ENCODE measurements at places on chromosomes 1 and 21.

- no peak overlapping the region for H3K4me3 ChIP-seq
- H3K27ac ChIP-seq, result no peak overlapping the region
- DNase-seq, result no peak
- no peaks in the 10 kb centered on the region for H3K27me3 ChIP-seq
- no peaks in the 10 kb centered on the region for H3K4me1 ChIP-seq
Measured at GRCh38 chr1:109846162-109846561, 64.5 kb upstream of the CSF1 start.

DNA sequence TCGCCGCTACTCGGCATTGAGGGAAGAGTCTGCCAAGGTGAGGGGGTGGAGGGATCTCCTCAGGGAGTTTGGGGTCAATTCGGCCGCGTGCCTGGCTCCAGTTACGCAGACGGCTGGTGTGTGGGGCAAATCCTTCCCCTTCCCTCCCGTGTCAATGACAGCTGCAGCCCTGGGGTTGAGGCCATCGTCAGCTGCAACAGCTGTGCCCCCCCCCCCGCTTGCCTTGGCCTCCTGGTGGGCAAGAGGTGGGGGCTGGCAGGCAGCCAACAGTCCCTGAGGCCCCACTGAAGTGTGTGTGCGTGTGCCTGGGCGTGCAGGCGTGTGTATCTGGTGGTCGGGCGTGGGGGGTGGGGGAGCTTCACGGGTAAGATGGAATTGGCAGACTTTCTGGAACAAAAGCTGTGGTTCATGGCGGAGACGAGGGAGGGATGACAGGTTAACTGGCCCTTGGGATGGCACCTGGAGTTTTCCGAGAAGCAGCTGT is 25.6 kb downstream of the PPFIA4 start:
- H3K36me3 ChIP-seq, result no peaks in the 10 kb centered on the region
- no peaks in the 10 kb centered on the region for H3K4me1 ChIP-seq
- no peak overlapping the region for H3K4me3 ChIP-seq
- DNase-seq, result no peak
- H3K27me3 ChIP-seq, result peaks cover 52% of the 10 kb centered on the region
- no peak overlapping the region for H3K27ac ChIP-seq

DNA sequence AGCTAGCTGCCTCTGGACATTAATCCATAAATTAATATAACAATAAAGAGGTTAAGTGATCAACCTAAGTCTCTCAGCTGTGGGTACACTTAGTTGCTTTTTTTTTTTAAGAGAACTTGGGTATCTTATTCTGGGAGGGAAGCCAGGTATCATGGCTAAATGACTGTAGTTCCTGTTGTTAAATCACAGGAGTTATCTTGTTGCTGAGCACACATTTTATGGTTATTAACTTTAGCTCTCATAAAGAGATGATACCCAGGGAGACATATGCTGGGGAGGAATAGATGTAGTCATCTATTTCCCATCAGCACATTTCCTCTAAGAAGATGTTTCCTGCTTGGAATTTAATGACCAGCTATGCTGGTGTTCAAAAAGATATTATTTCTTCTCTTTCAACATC is 227.8 kb downstream of the PTGER3 start:
- no peaks in the 10 kb centered on the region for H3K27me3 ChIP-seq
- no peak overlapping the region for H3K27ac ChIP-seq
- H3K4me3 ChIP-seq, result no peak overlapping the region
- DNase-seq, result no peak
- no peaks in the 10 kb centered on the region for H3K4me1 ChIP-seq

- peaks cover 2% of the 10 kb centered on the region for H3K36me3 ChIP-seq
- no peak overlapping the region for H3K4me3 ChIP-seq
- no peaks in the 10 kb centered on the region for H3K4me1 ChIP-seq
- no peak for DNase-seq
- H3K27me3 ChIP-seq, result no peaks in the 10 kb centered on the region
- H3K27ac ChIP-seq, result no peak overlapping the region
Measured at GRCh38 chr21:38337793-38338192, 81.0 kb downstream of the KCNJ15 start.

- no peaks in the 10 kb centered on the region for H3K4me1 ChIP-seq
- no peak overlapping the region for H3K4me3 ChIP-seq
- DNase-seq, result no peak
- H3K36me3 ChIP-seq, result no peaks in the 10 kb centered on the region
Measured at GRCh38 chr1:231177226-231177625, 15.4 kb downstream of the TRIM67 start.

Data from effector memory CD8-positive, alpha-beta T cell (primary cell).